ENCODE measurements at places on chromosomes 3 and 15. TPM values are rescaled to one million over a fixed set of nuclear protein-coding genes. Genes with fewer than 3 reads are reported as not detected.

DNA sequence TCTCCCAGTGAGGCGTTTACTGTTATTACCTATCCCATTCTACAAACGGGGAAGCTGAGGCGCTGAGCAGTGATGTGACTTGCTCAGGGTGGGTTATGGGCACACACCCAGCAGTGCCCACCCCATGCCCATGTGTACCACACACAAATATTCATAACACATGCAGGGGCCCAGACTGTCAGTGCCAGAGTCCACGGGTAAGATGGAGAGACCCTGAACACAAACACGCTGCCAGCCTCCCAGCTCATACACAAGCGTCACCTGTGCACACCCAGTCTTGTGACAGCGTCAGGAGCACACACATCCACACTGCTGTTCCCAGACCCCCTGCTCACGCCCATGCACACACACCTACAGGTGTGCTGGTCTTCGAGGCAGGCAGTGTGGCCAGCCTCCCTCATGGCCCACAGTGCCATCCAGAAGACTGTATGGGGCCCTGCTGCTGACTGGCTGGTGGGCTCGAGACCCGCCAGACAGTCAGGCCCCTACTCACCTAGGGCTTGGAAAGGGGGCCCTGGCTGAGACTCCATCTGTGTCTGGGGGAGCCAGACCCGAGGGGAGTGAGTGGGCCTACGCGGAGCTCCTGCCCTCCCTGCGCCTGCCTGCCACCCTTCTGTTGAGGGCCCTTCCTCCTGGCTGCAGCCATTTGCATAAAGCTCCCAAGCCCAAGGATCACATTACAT, 39.4 kb downstream of the DNAJB8 start:
- no peaks in the 10 kb centered on the region for H3K36me3 ChIP-seq
- peak; percentile 32 for DNase-seq
- H3K4me1 ChIP-seq, result peaks cover 14% of the 10 kb centered on the region
- H3K27ac ChIP-seq, result no peak overlapping the region

- H3K36me3 ChIP-seq, result no peaks in the 10 kb centered on the region
- no peaks in the 10 kb centered on the region for H3K4me1 ChIP-seq
- no peak for DNase-seq
- no peaks in the 10 kb centered on the region for H3K27me3 ChIP-seq
- no peak overlapping the region for H3K27ac ChIP-seq
- no peak overlapping the region for H3K4me3 ChIP-seq
These were observed 74.1 kb downstream of the SUMF1 start for GRCh38 chr3:4392992-4393391.

- no peaks in the 10 kb centered on the region for H3K36me3 ChIP-seq
- DNase-seq, result no peak
- no peak overlapping the region for H3K27ac ChIP-seq
- no peaks in the 10 kb centered on the region for H3K27me3 ChIP-seq
- no peaks in the 10 kb centered on the region for H3K4me1 ChIP-seq
These were observed 632.9 kb downstream of the EPHA3 start for GRCh38 chr3:89740080-89740880.

DNA sequence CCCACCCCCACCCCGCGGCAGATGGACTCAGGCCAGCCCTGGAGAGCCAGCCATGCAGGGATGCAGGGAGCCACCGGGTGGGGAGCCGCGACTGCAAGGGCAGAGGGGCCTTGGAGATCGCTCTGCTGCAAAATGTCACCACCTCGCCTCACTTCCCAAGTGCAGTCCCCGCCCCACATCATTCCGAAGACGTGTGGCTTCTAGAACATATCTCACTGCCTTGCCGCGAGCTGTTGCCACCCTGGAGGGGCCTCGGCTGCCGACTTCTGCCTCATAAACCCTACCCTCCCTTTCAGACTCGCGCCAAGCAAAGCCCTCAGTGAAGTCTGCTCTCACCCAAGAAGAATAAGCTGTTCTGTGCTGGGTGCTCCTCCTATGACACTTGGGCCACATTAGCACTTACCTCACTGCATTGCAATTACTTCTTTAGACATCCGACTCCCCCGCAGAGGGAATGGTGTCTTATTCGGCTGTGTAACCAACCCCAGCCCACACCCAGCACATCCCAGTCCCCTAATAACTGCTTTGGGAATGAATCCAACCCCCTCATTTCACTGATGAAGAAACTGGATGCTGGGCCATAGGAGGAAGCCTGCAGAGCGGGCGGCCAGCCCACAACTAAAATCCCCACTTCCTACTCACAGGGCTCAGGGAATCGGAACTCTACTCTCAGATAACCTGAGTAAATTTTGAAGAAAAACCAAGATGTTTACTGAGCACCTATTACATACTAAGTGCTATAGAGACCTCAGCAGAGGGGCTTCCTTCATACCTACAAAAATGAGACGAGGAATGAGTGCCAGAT, 8.6 kb downstream of the TLE3 start:
- H3K4me3 ChIP-seq, result peak overlapping the region; percentile 61
- H3K27ac ChIP-seq, result peak overlapping the region; percentile 53
- H3K27me3 ChIP-seq, result peaks cover 10% of the 10 kb centered on the region
- H3K4me1 ChIP-seq, result peaks cover 65% of the 10 kb centered on the region

DNA sequence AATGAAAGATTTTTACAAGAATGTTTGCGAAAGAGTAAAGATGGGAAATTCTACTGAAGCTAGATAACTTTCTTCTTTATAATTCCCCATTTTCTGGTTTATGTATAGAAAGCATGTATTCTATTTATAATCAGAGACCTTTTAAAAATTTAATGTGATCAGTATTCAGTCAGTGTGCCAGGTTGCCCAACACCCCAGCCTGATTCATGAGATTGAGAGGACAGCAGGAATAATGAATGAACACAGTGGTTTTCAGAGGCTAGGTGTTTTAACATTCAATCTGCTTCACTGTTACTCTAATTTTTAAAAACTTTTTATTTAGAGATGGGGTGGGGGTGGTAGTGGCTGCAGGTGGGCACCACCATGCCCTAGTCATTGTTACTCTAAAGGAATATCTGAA, 4.7 kb downstream of the WWTR1 start:
- H3K27me3 ChIP-seq, result peaks cover 11% of the 10 kb centered on the region
- peaks cover 3% of the 10 kb centered on the region for H3K4me1 ChIP-seq
- no peak overlapping the region for H3K4me3 ChIP-seq
- DNase-seq, result no peak

DNA sequence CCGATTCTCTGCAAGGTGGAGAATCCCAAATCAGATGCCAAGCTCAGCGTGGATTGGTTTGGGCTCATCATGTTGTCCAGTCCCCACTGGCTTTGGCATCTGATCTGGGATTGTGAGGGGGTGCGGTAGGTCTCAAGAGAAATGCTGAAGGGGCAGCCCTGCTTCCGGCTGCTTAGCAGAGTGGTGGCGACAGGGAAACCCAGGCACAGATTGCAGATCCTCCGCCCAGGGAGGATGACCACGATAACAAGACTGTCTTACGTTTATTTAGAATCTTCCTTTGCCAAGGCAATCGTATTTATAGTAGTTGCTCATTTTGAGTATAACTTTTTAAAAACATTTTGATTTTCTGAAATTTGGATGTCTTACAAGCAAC, 61.1 kb downstream of the SLC12A8 start:
- no peak for DNase-seq
- no peak overlapping the region for H3K27ac ChIP-seq

- H3K4me1 ChIP-seq, result peaks cover 16% of the 10 kb centered on the region
- no peaks in the 10 kb centered on the region for H3K36me3 ChIP-seq
- no peak for DNase-seq
- H3K4me3 ChIP-seq, result no peak overlapping the region
These were observed 150.9 kb upstream of the ATP10A start for GRCh38 chr15:26013981-26014380.

DNA sequence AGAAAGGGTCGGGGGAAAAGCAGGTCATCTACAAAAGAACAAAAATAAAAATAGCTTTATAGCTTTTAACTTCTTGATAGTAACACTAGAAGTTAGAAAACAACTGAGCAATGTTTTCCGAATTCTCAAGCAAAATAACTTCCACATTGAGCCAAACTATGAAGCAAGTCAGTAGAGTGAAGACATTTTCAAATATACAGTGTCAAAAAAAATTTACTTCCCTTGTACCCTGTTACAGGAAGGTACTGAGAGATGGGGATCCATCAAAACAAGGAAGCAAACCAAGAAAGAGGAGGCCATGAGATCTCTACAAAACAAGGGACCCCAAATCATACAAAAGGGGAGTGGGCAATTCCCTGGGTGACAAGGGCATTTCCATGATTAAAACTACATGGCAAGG, 26.6 kb upstream of the STIMATE start:
- H3K27me3 ChIP-seq, result no peaks in the 10 kb centered on the region
- no peak overlapping the region for H3K27ac ChIP-seq
- H3K4me3 ChIP-seq, result no peak overlapping the region
- no peak for DNase-seq
- H3K36me3 ChIP-seq, result no peaks in the 10 kb centered on the region
- H3K4me1 ChIP-seq, result no peaks in the 10 kb centered on the region

Gene RAD51
- 5.0 TPM for total RNA-seq

Gene RNU5B-1
- not detected for total RNA-seq

Data from glutamatergic neuron (in vitro differentiated cells).